Stimulated activated CD8-positive, alpha-beta memory T cell treated with anti-CD3 and anti-CD28 coated beads, Interleukin-4, amount 100 ng/mL, for 4 hours (primary cell): ENCODE measurements at places on chromosomes 7 and 10.

- DNase-seq, result peak; percentile 18
Measured at GRCh38 chr7:149209518-149210269, 14.3 kb downstream of the ZNF282 start.

DNA sequence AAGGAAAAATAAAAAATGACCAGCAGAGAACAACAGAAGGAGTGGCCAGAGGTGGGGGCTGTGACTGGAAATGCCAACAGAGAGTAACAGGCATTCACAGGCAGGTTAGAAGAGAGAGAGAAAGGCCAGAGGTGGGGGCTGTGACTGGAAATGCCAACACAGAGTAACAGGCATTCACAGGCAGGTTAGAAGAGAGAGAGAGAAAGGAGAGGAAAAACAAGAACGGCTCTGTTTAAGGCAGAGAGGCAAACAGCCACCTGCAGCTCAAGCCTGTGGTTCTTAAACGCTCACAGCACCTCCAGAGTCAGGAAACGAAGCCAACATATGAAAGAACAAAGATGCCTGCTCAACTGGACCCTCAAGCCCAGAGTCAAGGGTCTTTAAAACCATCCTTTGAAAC, 39.5 kb upstream of the DGKI start:
- no peak for DNase-seq

GRCh38 chr7:20385126-20385525, 54.4 kb downstream of the ITGB8 start:
- no peak for DNase-seq

GRCh38 chr10:34124522-34125035, 690.5 kb downstream of the PARD3 start:
- DNase-seq, result no peak

DNA sequence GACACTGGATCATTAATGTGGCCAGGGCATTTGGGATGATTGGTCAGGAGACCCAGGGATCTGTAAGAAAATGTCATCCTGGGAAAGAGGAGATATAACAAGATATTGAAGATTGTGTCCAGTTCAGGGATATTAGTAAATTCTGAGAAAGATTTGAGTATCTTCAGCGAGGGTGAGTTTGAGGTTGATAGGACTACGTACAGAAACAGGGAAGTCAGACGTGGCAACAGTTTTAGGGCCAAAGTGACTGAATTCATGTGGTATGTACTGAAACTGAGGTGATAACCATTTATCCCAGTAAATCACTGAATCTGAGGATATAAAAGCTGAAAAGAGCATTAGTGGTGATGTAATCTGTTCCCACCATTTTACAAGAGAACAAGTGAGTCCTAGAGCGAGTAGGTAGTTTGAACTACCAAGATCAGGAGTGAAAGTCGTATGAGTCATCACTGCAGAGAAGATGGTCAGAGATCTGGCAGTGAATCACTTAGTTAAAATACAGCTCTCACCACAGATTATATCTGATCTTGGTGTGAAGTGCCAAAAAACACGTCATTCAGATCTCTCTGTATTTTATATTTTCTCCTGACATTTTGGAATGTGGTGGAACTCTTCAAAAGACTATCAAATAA, 220.5 kb downstream of the CDK14 start:
- no peak for DNase-seq

DNA sequence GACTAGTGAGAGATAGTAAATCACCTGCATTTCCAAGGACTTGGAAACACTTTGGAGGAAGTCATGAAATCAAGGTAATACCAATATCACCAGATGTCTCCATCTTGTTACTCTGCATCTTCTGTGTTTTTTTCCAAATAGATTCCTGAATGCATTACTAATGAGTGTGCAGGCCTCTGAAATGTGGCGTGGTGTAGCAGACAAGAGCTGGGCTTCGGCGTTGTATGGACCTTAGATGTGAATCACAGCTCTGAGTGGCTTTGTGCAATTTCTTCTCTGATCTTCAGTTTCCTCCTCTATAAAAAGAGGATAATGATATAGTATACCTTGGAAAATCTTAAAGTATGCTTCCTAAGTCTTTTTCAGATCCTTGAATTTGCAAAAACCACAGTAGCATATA, 9.6 kb upstream of the MYPN start:
- DNase-seq, result no peak

DNA sequence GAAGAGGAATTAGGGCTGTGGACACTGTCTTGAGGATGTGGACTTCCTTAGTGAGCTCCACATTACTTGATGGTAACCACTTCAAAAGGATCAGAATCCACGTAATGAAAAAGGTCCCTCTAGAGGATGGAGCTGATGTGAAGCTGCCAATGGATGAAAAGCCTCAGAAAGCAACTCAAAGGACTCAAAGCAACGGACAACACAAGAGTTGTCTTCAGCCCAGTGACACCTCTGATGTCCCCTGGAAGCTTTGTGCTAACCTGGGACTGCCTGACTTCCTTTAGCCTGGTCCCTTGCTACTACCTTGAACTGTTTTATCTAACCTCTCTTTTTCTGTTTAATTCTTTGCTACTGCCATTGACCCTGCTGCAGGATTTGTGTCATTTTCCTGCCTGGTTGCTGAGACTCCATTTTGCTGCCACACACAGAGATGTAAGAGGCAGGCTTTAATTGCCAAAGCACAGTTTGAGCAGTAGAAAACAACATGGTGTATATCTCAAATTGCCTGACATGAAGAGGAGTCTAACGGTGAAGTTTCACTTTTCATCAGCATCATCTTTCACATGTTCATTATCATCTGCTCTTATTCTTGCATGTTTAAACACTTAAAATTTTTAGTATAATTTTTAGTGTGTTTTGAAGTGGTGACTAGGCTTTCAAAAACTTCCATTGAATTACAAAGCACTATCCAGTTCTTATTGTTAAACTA, 11.1 kb upstream of the SGCE start:
- DNase-seq, result no peak

DNA sequence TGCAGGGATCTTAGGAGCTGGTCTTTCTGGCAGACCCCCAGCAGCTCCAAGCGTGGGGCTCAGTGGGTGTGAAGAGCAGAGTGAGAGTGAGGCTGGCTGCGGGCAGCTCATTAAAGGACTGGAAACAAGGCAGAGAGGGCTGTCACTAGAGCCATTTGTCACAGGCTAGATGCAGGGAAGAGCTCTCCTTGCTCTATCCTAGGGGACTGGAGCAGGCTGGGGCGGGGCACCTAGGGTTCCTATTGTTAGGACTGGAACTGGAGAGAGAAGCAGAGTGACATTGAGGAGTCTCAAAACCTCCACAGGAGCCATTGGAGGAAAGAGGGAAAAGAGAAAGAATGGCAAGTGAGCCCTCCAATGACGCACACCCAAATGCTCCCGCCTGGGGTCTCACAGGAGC, 772 bp upstream of the DDC start:
- no peak for DNase-seq

DNA sequence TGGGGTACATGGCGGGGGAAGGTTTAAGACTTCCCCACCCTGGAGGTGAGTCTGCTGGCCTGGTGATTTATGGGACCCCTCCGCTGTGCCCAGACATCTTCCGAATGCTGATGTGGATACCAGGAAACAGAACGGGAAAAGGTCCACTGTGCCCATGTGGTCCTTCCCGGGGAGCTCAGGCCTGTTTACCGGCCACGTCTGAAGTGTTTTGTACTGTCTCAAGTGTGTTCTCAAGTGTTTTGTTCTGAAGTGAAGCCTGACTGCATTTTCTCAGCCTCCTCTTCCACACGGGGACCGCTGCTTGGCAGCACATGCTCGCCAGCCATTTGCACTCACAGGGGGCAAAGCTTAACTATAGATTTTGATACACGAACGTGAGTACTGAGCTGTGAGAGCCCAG, 127.2 kb downstream of the TEX36 start:
- no peak for DNase-seq

DNA sequence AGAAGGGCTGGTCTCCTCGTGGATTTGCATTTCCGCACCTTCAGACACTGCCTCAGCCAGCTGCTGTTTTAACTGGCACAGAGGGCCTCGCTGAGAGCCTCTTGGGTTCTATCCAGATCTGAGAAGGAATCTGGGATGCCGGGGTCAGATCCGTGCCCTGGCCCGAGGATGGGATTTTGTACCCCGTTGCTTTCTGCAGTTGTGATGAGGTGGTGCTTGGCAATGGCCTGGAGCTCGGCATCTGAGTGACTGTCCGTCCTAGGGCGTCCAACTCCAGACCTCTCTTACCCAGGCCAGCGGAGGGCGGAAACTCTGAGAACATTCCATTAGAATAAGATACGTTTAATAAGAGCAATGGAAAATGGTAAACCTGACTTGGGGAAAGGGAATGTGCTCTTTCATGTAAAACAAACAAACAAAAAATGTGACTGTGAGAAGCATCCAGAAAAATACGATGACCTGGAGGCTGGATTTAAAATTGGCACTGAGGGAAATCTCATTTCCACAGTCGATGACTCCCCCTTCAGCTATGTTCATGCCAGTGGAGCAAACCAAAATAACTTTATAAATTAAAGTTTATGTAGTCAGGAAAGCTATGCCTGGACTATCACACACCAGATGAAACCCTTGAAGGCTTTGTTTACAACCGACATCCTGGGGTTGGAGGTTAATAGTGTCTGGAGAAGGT, 39.6 kb downstream of the GRK5 start:
- DNase-seq, result no peak

DNA sequence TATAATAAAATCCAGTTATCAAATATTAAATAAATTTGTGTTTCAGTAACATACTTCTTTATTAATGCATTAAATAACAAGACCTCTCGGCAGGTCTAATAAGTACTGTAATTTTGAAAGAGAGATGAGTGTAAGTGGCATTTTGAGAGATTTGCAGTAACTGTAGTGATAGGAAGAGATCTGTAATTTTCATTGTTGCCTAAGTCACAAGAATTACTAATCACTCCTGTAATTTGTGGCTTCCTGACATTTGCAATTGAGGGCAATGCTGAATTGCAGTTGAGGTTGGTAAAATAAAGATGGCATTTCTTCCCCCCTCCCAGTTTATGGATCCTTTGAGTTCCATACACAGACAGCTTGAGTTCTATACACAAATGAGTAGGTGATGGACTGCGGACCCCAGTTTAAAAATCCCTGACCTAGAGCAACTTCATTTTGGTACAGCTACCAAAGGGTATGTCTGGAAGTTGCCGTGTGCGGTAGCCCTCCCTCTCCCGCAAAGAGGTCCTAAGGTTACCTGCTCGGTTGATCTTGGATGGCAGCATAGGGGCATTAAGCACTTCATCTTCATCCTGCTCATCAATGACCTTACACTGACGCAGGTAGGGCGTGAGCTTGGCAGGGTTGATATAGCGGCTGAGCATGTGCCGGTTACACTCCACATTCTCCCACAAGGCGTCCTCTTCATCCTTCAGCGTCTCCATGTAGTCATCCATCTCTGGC, 96.4 kb downstream of the CARD11 start:
- no peak for DNase-seq

DNA sequence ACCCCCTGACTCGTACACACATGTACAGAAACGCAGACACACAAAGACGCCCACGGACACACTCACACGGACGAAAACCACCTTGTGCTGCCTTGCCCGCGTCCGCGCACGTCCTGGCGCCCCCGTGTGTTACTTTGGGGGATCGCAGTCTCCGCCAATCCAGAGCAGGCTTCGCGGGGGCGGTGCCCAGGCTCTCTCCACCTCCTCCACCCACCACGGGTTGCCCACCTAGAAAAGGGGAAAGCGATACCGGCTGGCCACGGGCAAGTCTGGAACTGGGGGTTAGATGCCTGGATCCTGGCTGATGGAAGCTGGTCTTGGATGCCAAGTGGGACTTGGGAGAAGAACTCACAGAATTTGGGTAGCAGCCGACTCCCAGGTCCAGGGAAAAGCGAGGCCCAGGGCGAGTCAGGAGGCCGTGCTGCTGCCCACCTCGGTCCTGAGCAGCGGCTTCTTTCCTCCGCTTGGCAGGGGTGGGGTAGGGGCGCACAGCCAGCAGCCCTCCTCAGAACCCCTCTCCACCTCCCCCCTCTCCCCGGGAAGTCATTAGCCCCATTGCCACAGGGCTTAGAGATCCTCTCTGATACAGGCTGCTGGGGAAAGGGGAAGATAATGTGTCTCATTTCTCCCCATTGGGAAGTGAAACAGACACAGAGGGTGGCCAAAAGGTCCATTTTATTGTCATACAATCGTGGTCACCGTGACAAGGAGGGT, 4.6 kb upstream of the VGF start:
- peak; percentile 67 for DNase-seq

- no peak for DNase-seq
Measured at GRCh38 chr7:105840981-105841749, 35.2 kb downstream of the ATXN7L1 start.

- no peak for DNase-seq
Measured at GRCh38 chr10:33643042-33643441, 308.6 kb upstream of the NRP1 start.

GRCh38 chr10:5584895-5585516, 60.2 kb downstream of the CALML3 start:
- DNase-seq, result no peak

DNA sequence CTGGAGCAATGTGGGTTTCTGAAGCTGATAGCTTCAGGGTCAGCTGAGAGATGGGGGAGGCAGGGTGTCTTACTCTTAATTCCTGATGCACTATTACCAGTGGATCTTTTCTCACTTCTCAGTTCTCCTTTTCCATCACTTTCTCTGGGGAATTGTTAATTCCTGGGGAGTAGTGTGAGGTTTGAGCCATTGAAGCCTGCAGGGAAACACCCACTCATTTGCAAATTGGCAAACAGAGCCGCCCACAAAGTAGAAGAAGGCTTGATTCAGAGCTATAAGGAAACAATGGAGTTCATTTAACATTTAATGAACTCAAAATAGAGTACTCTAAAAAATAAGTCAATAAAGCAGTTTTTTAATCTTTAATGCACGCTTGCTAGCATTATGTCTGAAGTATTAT, 4.3 kb upstream of the TECTB start:
- no peak for DNase-seq

DNA sequence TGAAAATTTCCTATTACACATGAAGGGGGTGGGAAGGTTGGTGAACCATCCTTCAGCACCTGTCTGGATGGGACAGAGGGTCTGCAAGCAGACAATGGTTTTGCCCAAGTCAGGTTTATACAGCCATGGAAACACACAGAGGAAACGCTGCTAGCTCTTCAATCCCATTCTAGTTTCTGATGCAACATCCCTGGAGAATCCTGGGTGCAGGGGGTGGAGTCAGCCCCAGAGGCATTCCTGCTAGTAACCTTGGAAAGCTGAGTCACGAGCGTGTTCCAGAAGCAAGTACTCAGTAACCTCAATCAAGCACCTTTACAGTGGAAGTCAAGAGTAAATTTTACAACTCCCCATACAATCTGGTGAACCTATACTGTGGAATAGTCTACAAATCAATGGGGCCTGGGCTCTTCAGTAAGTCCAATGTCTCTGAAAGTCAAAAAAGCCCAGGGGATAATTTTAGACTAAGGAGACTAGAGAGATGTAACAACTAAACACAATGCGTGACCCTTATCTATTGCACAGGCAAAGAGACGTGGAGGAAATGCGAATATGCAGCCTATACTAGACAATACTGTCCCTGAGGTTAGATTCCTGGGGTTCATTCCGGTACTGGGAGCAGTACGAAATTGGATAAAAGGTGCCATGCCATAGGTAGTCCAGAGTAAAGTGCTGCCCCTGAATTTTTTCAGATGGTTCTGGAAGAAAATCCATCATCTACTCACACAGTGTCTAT, 95.4 kb downstream of the ZRANB1 start:
- no peak for DNase-seq
